ENCODE measurements at places on chromosomes 2 and 18.

DNA sequence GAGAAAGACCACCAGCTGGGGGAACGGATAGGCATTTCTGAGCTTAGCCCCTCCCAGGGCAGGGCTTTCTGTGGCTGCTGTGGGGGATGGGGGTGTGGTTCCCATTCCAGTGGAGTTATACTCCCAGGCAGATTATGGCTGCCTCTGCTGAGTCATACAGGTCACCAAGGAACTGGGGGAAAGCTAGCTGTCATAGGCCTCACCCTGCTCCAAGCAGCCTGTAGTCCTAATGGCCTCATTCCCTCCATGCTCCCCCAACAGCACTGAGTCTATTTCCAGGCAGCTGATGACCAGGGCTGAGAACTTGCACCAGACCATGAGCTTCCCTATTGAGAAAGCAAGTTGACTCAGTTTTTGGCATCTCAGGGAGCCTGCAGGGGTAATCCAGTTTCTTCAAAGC is 87.1 kb downstream of the GPR39 start:
- no peak for DNase-seq

GRCh38 chr2:128270672-128271596 is 47.7 kb downstream of the HS6ST1 start:
- no peak for DNase-seq

GRCh38 chr2:151071382-151071781 is 190.3 kb downstream of the RBM43 start:
- peak; percentile 26 for DNase-seq

GRCh38 chr2:40534528-40534927 is 82.6 kb upstream of the SLC8A1 start:
- DNase-seq, result no peak

GRCh38 chr2:19871836-19872235 is 29.9 kb downstream of the TTC32 start:
- DNase-seq, result no peak

DNA sequence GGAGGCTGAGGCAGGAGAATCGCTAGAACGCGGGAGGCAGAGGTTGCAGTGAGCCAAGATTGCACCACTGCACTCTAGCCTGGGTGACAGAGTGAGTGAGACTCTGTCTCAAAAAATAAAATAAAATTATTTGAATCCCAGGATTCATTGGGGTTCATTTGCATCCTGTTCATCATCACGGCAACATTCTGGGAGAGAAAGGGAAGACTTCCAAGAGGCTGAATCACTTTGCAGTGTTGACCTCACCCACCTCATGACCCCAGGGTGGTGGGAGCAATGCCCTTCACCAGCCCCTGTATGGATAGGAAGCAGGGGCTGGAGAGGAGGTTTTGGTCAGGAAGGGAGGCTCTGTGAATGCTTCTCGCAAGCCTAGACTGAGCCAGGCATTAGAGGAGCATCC is 195.6 kb downstream of the CTIF start:
- DNase-seq, result no peak

GRCh38 chr2:30239308-30239985 is 8.1 kb downstream of the LBH start:
- DNase-seq, result peak; percentile 86

DNA sequence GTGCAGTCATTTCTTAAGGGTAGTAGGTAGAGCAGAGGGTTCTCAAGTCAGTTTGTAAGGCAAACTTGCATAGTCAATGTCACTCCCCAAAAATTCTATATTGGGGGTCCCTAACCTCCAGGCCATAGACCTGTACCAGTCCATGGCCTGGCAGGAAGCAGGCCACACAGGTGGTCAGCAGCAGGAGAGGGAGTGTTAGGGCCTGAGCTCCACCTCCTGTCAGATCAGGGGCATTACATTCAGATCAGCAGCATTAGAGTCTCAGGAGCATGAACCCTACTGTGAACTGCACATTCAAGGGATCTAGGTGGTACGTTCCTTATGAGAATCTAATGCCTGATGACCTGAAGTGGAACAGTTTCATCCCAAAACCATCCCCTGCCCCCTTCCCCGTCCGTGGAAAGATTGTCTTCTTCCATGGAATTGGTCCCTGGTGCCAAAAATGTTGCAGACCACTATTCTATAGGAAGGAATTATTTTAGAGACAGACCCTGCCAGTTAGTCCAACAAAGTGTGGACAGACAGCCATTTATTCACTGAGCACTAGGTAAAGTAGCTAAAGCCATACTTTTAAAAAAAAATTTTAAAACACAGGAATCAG is 6.7 kb downstream of the COA5 start:
- peak; percentile 58 for DNase-seq

- DNase-seq, result no peak
These were observed 35.4 kb upstream of the CYP26B1 start for GRCh38 chr2:72183016-72183415.

Measured in Caco-2 (cell line).